Fibroblast of mammary gland (primary cell): ENCODE measurements at places on chromosomes 5 and 9.

DNA sequence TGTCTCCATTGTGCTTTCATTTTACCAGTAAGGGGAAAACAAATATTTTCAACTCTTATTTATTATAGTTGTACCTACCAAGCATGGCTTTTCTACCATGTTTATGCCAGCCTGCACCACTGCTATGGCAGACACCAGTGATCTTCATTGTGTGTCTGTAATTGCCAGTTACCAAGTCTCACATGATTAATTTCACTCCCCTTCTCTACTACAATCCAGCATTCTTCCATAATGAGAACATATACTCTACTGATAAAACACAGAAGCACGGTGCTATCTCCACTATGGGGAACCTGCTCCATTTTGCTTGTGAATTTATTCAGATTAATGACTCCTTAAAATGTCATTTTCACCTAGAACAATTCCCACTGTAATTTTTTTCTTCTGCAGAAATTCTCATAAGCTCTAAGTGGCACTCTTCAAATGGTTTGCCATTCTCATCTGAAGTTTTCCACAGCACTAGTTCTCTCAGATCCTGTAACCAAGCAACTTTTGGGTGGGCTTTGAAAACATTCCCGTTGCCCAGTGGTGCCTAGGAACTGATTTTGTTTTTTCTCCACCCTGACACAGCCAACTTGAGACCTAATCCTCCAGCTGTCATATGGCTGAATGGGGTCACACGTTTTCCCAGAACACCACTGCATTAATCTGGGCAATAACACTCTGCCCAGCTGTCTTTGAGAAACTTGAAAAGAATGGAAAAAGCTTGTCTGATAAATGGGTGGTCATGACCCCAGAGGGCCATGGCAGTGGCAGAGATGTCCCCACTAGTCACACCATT is 222.7 kb upstream of the RASEF start:
- DNase-seq: no peak

DNA sequence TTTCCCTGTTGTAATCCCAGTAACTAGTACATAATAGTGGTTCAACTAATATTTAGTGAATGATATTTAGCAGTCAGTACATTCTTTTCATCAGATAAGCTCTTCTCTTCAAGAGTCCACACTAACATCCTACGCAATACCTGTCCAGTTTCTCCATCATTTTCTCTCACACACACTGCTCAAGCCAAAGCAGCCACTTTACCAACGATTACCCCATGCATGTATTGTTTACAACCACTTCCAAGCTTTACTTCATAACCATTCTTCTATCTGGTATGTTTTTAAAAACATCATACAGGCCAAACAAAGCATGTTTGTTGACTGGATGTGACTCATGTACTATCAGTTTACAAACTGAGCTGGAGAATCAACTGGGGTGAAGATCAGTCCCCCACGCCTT is 7.3 kb downstream of the UBTD2 start:
- peak; percentile 65 for DNase-seq

- peak; percentile 20 for DNase-seq
Observed at GRCh38 chr5:79512471-79513307, 1.2 kb downstream of the HOMER1 start.

GRCh38 chr5:108625654-108626053 is 122.0 kb upstream of the FER start:
- no peak for DNase-seq

DNA sequence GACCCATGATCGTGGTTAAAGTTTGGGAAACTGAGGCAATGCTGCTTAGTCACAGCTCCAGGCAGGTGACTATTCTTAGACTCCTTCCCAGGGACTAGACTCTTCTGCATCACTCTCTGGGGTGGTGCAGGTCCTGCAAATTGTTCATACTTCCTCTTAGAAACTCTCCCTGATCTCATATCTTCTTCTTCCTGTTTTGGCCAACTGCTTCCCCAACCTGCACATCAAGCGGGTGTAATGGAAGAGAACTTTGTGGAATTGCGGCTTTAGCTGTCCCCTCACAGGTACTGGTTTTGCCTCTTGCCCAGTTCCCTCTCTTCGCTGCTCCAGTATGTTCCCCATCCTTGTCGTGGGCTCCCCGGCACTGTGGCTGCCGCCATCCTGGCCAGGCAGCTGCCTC is 111.5 kb upstream of the CTSL start:
- no peak for DNase-seq

- no peak for DNase-seq
Observed at GRCh38 chr5:178423431-178423830, 166.8 kb downstream of the COL23A1 start.
